ENCODE measurements at places on chromosomes 11 and 22. TPM values are rescaled to one million over a fixed set of nuclear protein-coding genes. Genes with fewer than 3 reads are reported as not detected.

GRCh38 chr11:103735497-103736032 lies 300.9 kb upstream of the DDI1 start:
- DNase-seq, result no peak

DNA sequence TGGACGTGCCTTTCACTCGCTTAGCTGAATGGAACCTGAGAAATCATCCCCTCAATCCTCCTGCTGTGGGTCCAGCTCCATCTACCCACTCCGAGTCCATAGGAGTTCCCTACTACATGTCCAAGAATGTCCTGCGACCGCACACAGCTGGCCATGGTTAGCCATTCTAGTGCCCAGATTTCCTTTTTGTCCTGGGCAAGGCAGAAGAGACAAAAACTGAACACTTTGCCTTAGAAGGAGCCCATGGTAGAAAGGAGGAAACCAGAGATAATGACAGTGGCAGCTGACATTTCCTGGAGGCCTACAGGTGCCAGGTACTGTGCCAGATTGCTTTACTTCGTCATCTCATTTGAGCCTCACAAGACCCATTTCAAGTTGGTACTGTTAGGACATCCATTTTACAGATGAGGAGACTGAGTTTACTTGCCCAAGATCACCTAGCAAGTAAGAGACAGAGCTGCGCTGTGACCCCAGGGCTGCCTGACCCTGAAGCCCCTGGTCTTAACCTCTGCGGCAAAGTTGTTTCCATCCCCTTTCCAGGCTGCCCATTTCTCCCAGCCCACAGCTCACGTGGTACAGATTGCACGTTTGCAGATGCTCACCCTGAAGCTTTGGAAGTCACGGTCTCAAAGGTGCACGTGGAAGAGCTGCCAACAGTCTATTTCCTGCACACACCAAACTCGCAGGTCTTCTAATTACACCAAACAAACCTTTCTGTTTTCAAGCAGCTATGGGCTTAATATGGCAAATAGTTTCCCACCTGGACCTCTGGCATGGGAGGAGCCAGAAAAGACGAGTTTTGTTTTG lies 112.7 kb downstream of the ZBTB16 start:
- no peak for DNase-seq

The HIKESHI gene
- 105 TPM for total RNA-seq

- DNase-seq, result no peak
Measured at GRCh38 chr11:61021661-61022212, 50.3 kb downstream of the CD6 start.

- no peak for DNase-seq
Measured at GRCh38 chr22:17266251-17266971, 47.2 kb upstream of the ADA2 start.

GRCh38 chr11:45216901-45217300 lies 69.2 kb downstream of the SYT13 start:
- DNase-seq, result no peak

DNA sequence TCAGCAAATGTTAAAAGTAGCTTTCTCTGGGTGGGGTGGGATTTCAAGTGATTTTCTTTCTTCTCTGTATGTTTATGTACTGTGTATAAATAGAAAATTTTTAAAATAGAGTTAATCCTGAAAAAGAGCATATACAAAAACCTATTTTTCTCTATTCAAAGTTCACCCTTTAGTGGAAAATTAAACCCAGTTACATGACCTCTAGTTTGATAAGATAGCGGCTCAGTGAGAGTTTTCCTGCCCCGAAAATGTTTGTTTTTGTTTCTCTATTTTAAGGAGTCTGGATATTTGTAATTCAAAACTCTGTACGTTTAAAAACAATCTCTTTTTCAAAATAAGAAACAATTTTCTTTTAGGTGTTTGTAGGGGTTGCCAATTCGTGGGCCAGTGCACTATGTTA lies 42.1 kb upstream of the PITPNB start:
- no peak for DNase-seq

The NPAS4 gene
- total RNA-seq, result not detected

The SLC22A6 gene
- total RNA-seq, result not detected

The SYT13 gene
- not detected for total RNA-seq

The ART1 gene
- not detected for total RNA-seq

The MUC6 gene
- total RNA-seq, result not detected

The FAM181B gene
- not detected for total RNA-seq

Data from H4 (cell line).